ENCODE measurements at places on chromosomes 3 and 15. TPM values are rescaled to one million over a fixed set of nuclear protein-coding genes. Genes with fewer than 3 reads are reported as not detected.

DNA sequence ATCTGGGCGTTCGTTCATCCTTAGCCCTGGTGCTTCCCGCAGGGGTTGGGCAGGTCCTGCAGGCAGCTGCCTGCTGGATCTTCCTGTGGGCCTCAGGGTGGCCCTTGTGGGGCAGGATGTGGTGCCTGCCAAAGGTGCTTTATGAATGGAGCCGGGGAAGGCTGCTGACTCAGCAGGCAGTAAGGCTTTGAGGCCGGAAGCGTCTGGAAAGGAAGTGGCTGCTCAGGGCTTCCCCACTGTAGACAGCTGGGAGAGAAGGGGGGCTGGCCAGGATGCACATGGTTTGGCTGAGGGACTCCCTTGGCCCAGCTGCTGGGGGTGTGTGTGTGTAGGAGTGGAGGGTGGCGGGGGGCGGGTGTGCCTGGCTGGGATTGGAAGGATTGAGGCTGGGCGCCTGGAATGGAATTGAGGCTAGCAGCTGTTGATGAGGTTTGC is 12.9 kb downstream of the CD276 start:
- H3K27me3 ChIP-seq, result no peaks in the 10 kb centered on the region
- no peaks in the 10 kb centered on the region for H3K36me3 ChIP-seq
- H3K27ac ChIP-seq, result peak overlapping the region; percentile 86
- DNase-seq, result peak; percentile 80
- H3K4me3 ChIP-seq, result no peak overlapping the region

DNA sequence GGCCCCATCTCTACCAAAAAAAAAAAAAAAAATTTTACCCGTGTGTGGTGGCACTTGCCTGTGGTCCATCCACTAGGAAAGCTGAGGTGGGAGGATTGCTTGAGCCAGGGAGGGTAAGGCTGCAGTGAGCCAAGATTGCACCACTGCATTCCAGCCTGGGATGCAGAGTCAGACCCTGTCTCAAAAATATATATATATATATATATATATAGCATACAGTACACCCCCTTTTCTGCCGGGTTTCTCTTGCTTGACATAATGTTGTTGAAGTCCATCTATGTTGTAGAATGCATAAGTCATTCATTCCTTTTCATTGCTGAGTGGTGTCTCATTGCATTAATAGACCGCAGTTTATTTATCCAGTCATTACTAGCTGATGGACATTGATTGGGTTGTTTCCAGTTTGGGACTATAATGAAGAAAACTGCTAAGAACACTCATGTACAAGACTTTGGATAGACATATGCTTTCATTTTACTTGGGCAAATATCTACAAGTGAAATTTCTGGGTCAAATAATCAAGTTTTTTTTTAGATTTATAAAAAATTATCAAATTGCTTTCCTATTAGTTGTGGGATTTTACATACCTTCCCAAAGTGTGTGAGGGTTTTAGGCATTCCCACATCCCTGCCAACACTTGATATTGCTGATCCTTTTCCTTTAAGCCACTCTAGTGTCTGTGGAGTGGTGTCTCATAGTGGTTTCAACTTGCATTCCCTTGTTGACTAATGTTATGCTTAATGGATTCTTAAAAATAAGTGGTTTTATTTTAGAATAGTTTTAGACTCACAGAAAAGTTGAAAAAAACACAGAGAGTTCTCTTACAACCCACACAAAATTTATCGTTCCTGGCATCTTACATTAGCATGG is 2.1 kb upstream of the PRR20G start:
- H3K27ac ChIP-seq, result no peak overlapping the region
- H3K4me1 ChIP-seq, result no peaks in the 10 kb centered on the region
- DNase-seq, result no peak
- no peaks in the 10 kb centered on the region for H3K36me3 ChIP-seq
- H3K4me3 ChIP-seq, result no peak overlapping the region

DNA sequence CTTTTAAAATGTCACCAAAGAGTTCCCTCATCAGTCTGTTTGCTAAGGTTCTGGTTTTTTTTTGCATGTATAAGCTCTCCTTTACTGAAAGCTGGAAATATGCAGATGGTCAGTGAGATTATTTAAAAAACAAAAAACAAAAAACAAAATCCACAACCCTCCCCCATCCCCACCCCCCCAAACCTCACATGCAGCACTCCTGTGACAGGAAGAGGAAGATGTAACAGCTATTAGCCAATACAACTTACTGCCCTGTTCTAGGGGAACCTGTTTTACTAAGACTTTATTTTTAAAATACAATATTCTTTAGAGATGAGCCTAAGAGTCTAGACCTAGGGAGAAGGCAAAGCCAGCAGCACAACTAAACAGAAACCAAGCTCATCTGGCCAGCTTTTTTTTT is 39.5 kb downstream of the ANP32A start:
- no peak for DNase-seq
- peaks cover 12% of the 10 kb centered on the region for H3K36me3 ChIP-seq
- H3K4me1 ChIP-seq, result peaks cover 22% of the 10 kb centered on the region
- H3K27me3 ChIP-seq, result no peaks in the 10 kb centered on the region
- H3K27ac ChIP-seq, result no peak overlapping the region
- no peak overlapping the region for H3K4me3 ChIP-seq

DNA sequence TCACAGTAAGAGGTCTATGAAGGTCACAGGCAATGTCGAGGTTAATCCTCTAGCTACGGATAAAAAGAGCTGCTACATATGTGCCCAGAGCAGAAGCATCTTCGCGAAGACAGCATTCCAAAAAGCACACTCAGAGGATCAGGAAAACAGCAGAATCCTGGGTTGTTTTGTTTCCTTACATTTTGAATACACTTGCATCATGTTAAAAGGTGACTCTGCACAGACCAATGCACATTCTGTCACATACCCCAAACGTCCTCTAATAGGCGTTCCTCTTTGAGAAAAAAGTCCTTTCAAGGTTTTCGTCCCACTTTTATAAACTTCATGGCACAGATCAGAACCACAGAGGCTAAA is 52.7 kb downstream of the VGLL4 start:
- H3K36me3 ChIP-seq, result no peaks in the 10 kb centered on the region
- no peak for DNase-seq
- no peaks in the 10 kb centered on the region for H3K27me3 ChIP-seq

DNA sequence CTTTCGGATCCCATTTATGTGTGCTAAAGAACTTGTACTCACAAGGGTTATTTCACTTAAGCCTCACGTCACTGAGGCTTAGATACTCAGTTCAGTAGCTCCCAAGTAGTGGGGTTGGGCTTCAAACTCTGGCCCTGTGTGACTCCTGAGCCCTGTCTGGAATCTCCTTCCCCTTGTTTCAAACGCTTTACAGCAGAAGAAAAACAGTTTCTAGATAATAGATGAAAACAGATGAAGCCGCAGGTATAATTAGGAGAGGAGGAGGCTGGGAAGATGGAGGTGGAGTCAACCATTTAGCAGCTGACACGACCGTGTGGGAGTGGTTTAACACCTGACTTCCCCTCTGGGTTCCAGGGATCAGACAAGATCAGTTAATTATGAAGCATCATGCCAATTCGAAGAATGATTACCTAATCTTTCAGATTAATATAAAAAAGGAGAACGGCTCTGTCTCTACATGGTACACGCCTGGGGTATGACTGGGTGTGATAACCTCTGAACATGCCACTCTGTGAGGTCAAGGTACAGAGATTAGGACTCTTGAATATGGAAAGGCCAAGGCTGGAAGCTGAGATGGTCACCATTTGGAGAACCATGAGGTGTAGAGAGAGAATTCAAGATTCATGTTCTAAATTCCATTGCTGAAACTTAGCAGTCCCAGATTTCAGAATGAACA is 31.1 kb downstream of the TPM1 start:
- no peak for DNase-seq
- no peak overlapping the region for H3K4me3 ChIP-seq
- H3K36me3 ChIP-seq, result peaks cover 8% of the 10 kb centered on the region

DNA sequence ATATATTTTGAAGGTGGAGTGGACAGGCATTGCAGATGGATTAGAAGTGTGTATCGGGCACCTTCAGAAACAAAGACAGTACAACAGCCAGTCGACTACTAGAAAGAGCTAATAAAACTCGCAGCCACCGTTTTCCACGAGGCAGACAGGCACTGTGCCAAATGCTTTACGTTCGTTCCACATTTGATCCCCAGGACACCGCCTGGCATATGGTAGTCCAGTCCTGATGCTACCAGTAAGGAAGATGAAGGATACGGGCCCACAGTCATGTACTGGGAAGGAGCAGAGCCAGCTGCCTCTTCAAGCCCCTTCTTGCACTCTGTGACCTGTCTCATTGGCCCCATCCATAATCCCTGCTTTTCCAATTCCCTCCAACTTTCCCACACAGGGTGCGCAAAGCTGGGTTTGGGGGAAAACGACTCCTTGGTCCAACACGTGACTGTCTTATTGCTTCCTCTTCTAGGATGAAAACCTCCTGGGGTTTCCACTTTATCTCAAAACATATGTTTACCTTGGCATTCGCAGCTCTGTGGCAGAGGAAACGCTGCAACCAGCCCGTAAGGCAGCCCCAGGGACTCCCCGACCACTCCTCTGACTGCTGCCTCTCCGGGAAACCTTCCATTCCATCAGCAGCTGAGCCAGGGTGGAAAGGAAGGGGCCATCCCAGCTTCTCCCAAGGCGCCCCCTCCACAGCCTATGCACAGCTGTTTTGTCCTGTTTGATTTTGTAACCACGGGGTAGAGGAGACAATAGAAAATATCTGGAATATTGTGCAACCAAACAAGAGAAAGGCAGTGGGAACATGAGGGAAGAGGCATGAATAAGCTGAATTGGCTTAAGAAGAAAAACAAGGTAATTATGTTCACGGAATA is 107.4 kb downstream of the ADAMTS17 start:
- no peak overlapping the region for H3K27ac ChIP-seq
- no peak overlapping the region for H3K4me3 ChIP-seq
- no peak for DNase-seq
- no peaks in the 10 kb centered on the region for H3K27me3 ChIP-seq

DNA sequence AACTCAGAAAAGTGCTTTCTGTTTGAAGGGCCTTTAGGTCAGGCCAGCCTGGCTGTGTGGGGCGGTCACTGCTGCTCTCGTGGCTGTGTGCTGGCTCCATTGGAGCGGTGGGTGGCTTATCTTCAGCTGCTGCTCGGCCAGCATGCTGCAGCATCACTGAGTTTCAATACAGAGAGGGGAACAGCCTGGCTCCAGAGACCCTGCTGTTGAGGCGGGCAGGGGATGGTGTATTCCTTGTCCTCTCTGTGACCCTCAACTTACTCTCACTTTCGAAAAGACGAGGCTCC is 248.5 kb upstream of the ONECUT1 start:
- H3K4me1 ChIP-seq, result no peaks in the 10 kb centered on the region
- no peak overlapping the region for H3K27ac ChIP-seq
- H3K27me3 ChIP-seq, result no peaks in the 10 kb centered on the region
- no peaks in the 10 kb centered on the region for H3K36me3 ChIP-seq
- DNase-seq, result no peak

GRCh38 chr3:156291272-156292123 is 171.1 kb downstream of the KCNAB1 start:
- H3K4me1 ChIP-seq, result peaks cover 6% of the 10 kb centered on the region
- peak overlapping the region; percentile 72 for H3K4me3 ChIP-seq
- H3K27me3 ChIP-seq, result peaks cover 50% of the 10 kb centered on the region
- H3K27ac ChIP-seq, result no peak overlapping the region
- no peaks in the 10 kb centered on the region for H3K36me3 ChIP-seq

- H3K4me3 ChIP-seq, result no peak overlapping the region
- no peak for DNase-seq
- H3K4me1 ChIP-seq, result peaks cover 21% of the 10 kb centered on the region
- H3K27me3 ChIP-seq, result no peaks in the 10 kb centered on the region
- no peaks in the 10 kb centered on the region for H3K36me3 ChIP-seq
These were observed 260.7 kb downstream of the OPA1 start for GRCh38 chr3:193853511-193854219.

GRCh38 chr15:52857937-52858781 is 68.0 kb upstream of the ONECUT1 start:
- DNase-seq, result peak; percentile 56
- H3K27ac ChIP-seq, result no peak overlapping the region
- 0 out of 2 replicates have a peak, but pooled peaks cover 2% of the 10 kb centered on the region for H3K27me3 ChIP-seq
- peaks cover 18% of the 10 kb centered on the region for H3K4me1 ChIP-seq
- no peaks in the 10 kb centered on the region for H3K36me3 ChIP-seq

DNA sequence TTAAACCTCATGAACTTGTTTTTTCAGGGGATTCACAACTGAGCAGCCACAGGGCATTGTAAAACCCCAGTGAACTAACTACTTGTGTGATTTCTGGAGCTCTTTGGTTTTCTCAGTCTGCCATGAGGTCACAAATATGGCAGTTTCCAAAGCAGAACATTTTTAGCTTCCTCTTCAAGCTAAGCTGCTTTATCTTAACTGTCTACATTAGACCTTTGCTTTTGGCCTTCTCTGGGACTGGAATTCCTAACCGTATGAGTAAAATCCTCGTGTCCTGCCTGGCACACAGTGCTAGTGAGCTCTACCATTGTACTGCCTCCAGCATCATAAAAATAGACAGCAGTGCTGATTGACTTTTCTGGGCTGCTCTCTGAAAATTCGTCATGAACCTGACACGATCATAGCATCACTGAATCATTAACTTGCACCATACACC is 22.1 kb downstream of the CDIN1 start:
- no peaks in the 10 kb centered on the region for H3K27me3 ChIP-seq
- DNase-seq, result no peak
- peaks cover 32% of the 10 kb centered on the region for H3K4me1 ChIP-seq
- H3K27ac ChIP-seq, result no peak overlapping the region

DNA sequence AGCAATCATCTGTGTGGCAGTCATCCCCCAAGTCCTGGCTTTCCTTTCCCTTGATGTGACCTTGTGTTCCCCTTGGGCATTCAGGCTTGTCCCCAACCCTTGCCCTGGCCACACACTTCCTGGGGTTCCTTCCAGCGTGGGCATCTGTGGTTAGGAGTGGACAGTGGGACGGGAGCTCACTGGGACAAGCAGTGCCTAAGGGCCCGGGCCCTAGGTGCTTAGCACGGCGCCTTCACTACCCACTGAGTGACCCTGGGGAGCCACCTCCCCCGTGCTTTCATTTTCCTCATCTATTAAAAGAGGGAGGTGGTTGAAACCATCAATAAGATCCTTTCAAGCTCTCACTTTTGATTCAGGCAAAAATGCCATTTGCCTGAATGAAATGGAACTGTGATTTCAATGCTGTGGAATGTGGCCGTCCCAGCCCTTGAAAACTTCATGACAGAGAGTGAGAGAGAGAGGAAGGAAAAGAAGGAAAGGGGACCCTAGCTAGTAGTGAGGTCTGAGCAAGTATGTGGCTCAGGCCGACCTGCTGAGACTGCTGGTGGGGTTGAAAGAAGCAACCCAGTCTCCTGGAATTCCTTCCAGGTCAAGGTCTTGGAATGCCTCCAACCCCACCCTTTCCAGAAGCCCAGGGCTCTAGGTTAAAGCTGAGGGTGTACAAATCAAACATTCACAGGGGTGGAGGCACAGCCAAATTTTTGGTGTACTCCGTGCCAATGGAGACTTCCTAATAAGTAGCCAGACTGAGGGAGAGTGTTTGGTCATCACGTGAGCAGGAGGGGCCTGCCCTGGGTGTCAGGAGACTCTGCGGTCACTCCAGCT is 302.9 kb downstream of the TLE3 start:
- DNase-seq, result peak; percentile 69
- no peaks in the 10 kb centered on the region for H3K27me3 ChIP-seq
- H3K4me1 ChIP-seq, result no peaks in the 10 kb centered on the region
- H3K4me3 ChIP-seq, result no peak overlapping the region
- H3K27ac ChIP-seq, result no peak overlapping the region

IL20RB gene
- total RNA-seq, result 4.6 TPM

OXSR1 gene
- 39.3 TPM for total RNA-seq

HTR3E gene
- not detected for total RNA-seq

TUSC7 gene
- total RNA-seq, result not detected

ATP13A3 gene
- 202 TPM for total RNA-seq

CDC25A gene
- 126 TPM for total RNA-seq

FBXL22 gene
- not detected for total RNA-seq

CPNE9 gene
- total RNA-seq, result 7.8 TPM

WDR93 gene
- not detected for total RNA-seq

COL6A5 gene
- 0.03 TPM for total RNA-seq

BMF gene
- total RNA-seq, result 16.0 TPM

UMPS gene
- total RNA-seq, result 50.9 TPM

ZNF774 gene
- total RNA-seq, result 1.5 TPM
